A549 treated with GW870086 at 1 μM for 4 hours (cell line): ENCODE measurements at places on chromosomes 12 and 14. TPM values are rescaled to one million over a fixed set of nuclear protein-coding genes. Genes with fewer than 3 reads are reported as not detected.

SDR9C7 gene
- total RNA-seq, result 0.09 TPM in 1 of 5 replicates, not detected in the others

HOXC11 gene
- total RNA-seq, result 0.52 to 0.74 TPM (median 0.58 TPM) in 5 replicates

TRMT61A gene
- 18.6 to 29.3 TPM (median 27.3 TPM) in 5 replicates for total RNA-seq

SRSF5 gene
- 215 to 299 TPM (median 222 TPM) in 5 replicates for total RNA-seq

PRIM1 gene
- 23.8 to 27.4 TPM (median 26.1 TPM) in 5 replicates for total RNA-seq

KRT6C gene
- not detected in 5 replicates for total RNA-seq

PACS2 gene
- total RNA-seq, result 19.6 to 29.2 TPM (median 26.5 TPM) in 5 replicates

BCL2L14 gene
- 0.10 TPM in 1 of 5 replicates, not detected in the others for total RNA-seq

IL22 gene
- total RNA-seq, result not detected in 5 replicates

CAPS2 gene
- 0.38 to 2.1 TPM (median 1.2 TPM) in 5 replicates for total RNA-seq

INSM2 gene
- 0.03 to 0.11 TPM (median 0.05 TPM) in 3 of 5 replicates, not detected in the others for total RNA-seq

RNASE1 gene
- total RNA-seq, result 0.17 to 0.50 TPM (median 0.27 TPM) in 4 of 5 replicates, not detected in the other

TMED8 gene
- total RNA-seq, result 4.1 to 8.2 TPM (median 6.9 TPM) in 5 replicates

BCL11B gene
- 0.29 to 0.42 TPM (median 0.34 TPM) in 5 replicates for total RNA-seq

NEUROD4 gene
- total RNA-seq, result not detected in 5 replicates

NRIP2 gene
- total RNA-seq, result not detected in 5 replicates

SLC38A4 gene
- total RNA-seq, result 0.06 to 0.07 TPM (median 0.06 TPM) in 3 of 5 replicates, not detected in the others

SLC7A8 gene
- total RNA-seq, result 0.82 to 2.4 TPM (median 1.2 TPM) in 5 replicates

EPS8 gene
- total RNA-seq, result 38.1 to 49.0 TPM (median 44.8 TPM) in 5 replicates

USP44 gene
- 0.07 to 0.25 TPM (median 0.21 TPM) in 5 replicates for total RNA-seq

MMP19 gene
- 0.16 to 0.49 TPM (median 0.32 TPM) in 5 replicates for total RNA-seq

SSTR1 gene
- 0.03 TPM in 1 of 5 replicates, not detected in the others for total RNA-seq

PTPN21 gene
- total RNA-seq, result 6.4 to 8.5 TPM (median 7.9 TPM) in 5 replicates

CIROP gene
- total RNA-seq, result not detected in 5 replicates

SYNDIG1L gene
- total RNA-seq, result not detected in 5 replicates

KRT72 gene
- not detected in 5 replicates for total RNA-seq

CCDC38 gene
- 0.07 to 0.16 TPM (median 0.11 TPM) in 4 of 5 replicates, not detected in the other for total RNA-seq

FOXG1 gene
- total RNA-seq, result 0.10 to 0.19 TPM (median 0.14 TPM) in 5 replicates

CACNA1C gene
- 0.03 to 0.05 TPM (median 0.03 TPM) in 3 of 5 replicates, not detected in the others for total RNA-seq

CLEC6A gene
- total RNA-seq, result not detected in 5 replicates

CLEC12A gene
- not detected in 5 replicates for total RNA-seq

PDE3A gene
- total RNA-seq, result 2.2 to 3.1 TPM (median 2.8 TPM) in 5 replicates

PARP11 gene
- 1.0 to 2.6 TPM (median 1.6 TPM) in 5 replicates for total RNA-seq

ISCU gene
- total RNA-seq, result 89.2 to 99.6 TPM (median 94.8 TPM) in 5 replicates

STRAP gene
- 176 to 207 TPM (median 193 TPM) in 5 replicates for total RNA-seq

LRTM2 gene
- 0.03 to 0.05 TPM in 2 of 5 replicates, not detected in the others for total RNA-seq

LMO3 gene
- total RNA-seq, result 0.03 TPM in 1 of 5 replicates, not detected in the others

TDRD9 gene
- total RNA-seq, result 0.08 to 0.22 TPM (median 0.14 TPM) in 5 replicates

PLEK2 gene
- 19.1 to 23.2 TPM (median 22.6 TPM) in 5 replicates for total RNA-seq

CCDC196 gene
- total RNA-seq, result not detected in 5 replicates

BHLHE41 gene
- total RNA-seq, result 0.42 to 0.86 TPM (median 0.71 TPM) in 5 replicates

PHETA1 gene
- total RNA-seq, result 6.6 to 9.8 TPM (median 8.6 TPM) in 5 replicates

TM7SF3 gene
- total RNA-seq, result 66.1 to 78.4 TPM (median 75.5 TPM) in 5 replicates

VWF gene
- 0.10 to 0.27 TPM (median 0.17 TPM) in 5 replicates for total RNA-seq

AQP2 gene
- total RNA-seq, result not detected in 5 replicates

OAS2 gene
- total RNA-seq, result 0.13 to 0.63 TPM (median 0.18 TPM) in 5 replicates

MUCL1 gene
- not detected in 5 replicates for total RNA-seq

ARHGEF40 gene
- total RNA-seq, result 7.8 to 13.1 TPM (median 9.5 TPM) in 5 replicates
